ENCODE measurements at places on chromosomes 5 and 9.

- no peak for DNase-seq
Observed at GRCh38 chr5:134793111-134793510, 34.5 kb downstream of the DDX46 start.

DNA sequence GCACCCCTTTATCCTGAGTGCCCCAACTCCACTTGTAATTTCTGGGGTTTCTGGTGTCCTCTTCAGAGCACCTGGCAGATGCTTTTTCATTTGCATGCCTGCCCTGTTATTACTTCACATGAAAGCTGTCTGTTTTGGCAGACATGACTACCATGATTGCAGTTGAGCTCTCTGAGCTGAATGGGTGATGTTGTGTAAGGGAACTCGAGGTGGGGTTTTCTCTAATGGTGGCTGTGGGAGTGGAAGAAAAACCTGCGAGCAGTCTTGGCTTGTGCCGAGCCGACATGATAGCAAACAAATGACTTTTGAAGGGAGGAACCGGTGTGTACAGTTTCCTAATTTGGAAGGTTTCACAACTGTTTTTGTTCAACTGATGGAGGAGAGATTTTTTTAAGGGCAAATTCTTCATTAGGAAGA lies 196.2 kb downstream of the AOPEP start:
- DNase-seq: no peak

- DNase-seq: peak; percentile 72
Observed at GRCh38 chr5:173968154-173968797, 20.7 kb upstream of the C5orf47 start.

DNA sequence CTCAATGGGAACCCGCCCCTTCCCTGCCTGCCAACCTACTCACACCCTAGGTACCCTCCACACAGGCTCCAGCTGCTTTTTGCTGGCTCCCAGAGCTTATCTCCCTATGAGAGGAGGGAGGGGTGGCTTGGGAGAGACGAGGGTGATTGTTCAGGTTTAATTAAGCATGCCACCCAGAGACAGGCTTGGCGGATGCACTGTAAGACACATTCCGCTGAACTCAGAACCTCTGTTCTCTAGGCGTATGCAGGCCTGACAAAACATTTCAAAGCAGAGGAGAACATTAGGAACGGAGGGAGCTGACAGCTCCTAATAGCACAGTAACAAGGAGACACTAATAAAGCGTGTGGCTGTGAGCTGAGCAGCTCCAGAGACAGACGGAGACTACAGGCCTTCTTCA lies 80.1 kb downstream of the TRIM32 start:
- DNase-seq: peak; percentile 61

DNA sequence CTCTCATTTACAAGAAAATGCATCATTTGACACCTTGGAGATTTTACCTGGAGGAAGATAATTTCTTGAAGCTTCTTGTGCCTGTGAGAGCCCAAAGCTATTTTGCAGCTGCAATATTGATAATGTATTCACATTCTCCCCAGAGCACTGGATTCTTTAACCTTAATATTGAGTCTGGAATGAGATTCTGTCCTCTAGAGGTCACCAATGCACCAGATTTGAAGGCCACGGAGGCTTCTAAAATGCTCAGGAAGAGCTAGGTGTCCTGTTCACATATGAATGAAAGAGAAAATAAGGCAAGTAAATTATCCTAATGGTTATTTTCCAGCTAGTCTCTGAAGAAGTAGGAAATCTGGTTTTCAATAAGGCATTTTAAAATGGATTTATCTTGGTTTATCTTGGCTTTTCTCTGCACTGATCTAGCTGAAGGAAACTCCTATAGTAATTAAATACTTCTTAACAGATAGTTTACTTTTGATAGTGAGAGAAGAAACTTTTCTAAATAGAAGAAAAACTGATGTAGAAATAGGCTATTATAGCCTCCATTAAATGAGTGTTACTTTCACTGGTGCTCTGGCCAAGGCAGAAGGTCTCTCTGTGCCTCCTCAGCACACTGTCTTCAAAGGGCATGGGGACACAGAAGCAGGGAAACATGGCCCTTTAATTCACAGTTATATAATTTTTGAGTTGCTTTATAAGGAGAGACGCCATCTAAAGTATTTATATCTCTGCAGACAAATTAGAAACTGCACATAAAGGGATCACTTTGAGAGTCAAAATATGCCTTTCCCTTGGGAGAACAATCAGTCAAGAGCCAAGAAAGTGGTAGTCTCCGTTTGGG lies 297.0 kb upstream of the ACTBL2 start:
- DNase-seq: no peak

GRCh38 chr5:141477044-141477575 lies 1.3 kb downstream of the PCDHGC3 start:
- no peak for DNase-seq

DNA sequence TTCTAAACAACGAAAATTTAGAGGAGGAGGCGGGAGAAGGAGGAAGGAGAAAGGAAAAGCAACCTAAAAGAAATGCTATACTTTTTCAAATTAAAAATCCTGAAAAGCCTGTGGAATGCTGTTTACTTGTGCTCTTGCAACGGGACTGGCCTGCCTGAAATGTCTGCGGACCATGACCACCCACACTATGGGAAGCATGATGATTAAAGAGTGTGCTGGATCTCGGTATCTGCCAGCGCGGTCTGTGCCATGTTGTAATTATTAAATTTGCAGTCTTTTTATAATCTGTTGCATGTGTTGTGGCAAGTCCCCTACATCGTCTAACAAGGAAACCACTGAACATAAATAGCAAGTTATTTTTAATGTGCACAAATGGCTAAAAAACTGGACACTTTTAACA lies 111.4 kb downstream of the FANCC start:
- no peak for DNase-seq

GRCh38 chr5:61966997-61967396 lies 339.0 kb upstream of the KIF2A start:
- DNase-seq: no peak

GRCh38 chr5:60883229-60883628 lies 39.2 kb upstream of the ELOVL7 start:
- DNase-seq: no peak

DNA sequence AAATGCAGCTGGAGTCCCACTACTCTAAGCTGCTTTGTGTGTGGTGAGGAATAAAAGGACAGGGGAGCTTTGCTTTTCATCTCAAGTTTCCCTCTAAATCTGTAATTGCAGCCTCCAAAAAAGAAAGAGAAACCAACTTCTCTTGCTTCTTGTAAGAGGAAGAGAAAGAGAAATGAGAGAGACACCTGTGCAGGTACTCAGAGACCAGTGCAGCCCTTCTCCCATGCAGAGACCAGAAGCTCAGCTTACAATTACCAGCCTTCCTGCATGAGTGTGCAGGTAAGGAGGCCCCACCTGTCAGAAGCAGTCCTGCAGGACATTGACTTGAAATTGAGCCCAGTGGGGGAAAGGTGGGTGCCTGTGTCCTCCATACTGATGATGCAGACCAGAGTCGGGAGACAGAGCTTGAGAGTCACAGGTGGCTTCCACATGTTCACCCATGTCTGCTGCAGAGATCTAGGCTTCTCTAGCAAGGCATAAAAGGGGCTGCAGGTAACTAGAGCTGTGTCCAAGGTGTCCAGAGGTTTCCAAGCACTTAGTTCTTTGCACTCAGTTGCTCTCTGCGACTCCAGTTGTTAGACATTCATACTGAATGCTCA lies 15.3 kb upstream of the MED10 start:
- no peak for DNase-seq

DNA sequence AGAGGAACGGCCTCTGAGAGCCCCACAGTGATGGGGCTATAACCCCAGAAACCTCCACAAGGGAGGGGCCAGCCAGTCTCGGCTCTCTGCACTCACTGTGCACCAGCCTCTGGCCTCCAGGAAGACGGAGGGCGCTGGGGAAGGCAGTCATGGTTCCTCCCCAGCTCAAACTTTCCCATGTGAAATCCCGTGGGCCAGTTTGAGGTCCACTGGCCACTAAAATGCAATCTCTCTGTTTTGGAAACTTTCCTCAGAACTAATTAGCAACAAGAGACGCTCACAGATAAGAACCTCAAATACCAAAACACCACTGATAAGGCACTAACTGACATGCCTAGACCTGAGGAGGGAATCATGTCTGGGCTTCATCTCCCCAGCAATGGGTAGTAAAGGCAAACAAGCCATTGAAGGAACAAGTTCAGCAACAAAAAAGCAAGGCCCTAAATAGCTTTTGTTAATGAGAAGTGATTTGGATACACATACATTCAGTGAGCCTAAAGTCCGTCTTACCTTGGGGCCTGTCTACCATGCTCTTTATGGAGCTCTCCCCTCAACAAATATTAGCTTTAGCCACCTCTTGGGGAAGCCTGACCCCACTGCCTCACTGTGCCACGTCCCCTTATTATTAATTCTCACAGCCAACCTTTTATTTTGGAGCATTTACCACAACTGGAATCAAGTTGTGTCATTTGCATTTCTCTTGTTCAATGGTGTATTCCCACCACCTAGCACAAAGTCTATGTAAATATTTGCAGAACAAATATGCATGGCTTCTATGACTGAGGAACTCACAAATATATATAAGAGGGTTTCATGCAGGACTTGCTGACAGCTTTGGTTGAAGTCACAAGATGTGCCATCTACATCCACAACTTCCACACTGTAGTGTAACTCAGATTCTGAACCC lies 56.1 kb upstream of the GLRX start:
- no peak for DNase-seq

GRCh38 chr9:18207735-18208134 lies 266.2 kb upstream of the ADAMTSL1 start:
- DNase-seq: no peak

- no peak for DNase-seq
Observed at GRCh38 chr5:16450163-16450562, 15.4 kb downstream of the ZNF622 start.

DNA sequence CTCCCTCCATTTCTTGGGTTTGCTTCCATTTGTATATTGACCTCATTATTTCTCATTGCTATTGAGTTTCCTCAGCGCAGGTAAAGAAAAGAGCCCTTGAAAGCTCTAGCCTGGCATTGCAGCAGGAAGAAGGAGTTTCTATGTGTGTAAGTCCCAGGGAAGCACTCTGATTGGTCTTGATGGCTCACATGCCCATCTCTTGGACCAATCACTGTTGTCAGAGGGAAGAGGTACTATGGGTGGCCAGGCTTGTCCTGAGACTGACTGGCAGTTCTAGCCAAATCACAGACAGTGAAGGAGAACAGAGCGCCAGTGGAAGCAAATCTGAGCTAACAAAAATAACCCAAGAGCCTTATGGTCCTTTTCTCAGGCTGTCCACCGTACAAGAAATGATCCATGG lies 219.0 kb downstream of the PAX5 start:
- DNase-seq: no peak

DNA sequence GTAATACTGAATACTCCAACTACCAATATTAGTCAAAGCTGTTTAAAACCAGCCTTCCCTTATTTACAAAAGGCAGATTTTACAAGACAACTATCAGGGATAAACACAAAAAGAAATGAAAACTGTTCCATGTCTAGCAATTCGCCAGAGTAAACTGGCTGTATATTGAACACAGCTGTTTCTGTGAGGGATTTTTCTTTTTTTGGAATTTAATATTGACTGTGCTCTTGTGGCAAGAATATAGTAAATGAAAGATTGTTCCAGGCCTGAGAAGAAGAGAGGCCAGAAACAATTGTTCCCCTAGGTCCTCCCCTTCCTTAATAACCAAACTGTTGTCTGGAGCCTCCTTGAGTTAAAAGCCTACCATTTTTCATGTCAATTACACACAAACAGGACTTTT lies 188.6 kb downstream of the PDE4D start:
- DNase-seq: no peak

- DNase-seq: no peak
Observed at GRCh38 chr5:95486191-95486590, 68.6 kb downstream of the SKIC3 start.

DNA sequence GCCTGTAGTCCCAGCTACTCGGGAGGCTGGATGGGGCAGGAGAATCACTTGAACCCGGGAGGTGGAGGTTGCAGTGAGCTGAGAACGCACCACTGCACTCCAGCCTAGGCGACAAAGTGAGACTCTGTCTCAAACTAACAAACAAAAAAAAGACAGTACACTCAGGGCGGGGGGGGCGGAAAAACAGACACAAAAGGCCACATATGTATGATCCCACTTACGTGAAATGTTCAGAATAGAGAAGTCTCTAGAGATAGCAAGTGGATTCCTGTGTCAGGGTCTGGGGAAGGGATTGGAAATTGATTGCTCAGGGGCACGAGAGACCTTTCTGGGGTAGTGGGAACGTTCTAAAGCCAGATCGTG lies 9.0 kb upstream of the LCN1 start:
- DNase-seq: peak; percentile 13

- no peak for DNase-seq
Observed at GRCh38 chr5:138369261-138369660, 16.8 kb downstream of the KDM3B start.

GRCh38 chr5:135359374-135360165 lies 39.5 kb downstream of the MACROH2A1 start:
- no peak for DNase-seq

- peak; percentile 44 for DNase-seq
Observed at GRCh38 chr9:129391221-129391661, 213.2 kb upstream of the IER5L start.

DNA sequence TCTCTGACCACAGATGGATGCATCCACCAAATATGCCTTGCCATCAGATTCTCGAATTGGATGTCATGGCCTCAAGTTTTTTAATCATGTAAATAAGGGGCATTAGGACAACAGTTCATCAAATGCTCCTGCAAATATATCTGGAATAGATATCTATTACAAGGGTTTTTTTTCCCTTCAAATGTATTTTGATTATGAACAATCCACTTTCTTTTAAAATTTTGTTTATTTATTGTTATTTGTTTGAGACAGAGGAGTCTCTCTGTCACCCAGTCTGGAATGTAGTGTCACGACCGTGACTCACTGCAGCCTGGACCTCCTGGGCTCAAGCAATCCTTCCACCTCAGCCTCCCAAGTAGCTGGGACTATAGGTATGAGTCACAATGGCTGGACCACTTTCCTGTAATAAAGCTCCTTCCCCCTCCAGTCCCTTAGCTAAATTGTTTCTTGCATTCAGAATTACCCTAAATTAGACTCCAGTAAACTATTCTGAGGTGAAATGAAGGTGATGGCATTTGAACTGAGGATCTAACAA lies 1412.1 kb downstream of the EFNA5 start:
- no peak for DNase-seq

- DNase-seq: no peak
Observed at GRCh38 chr5:145044970-145045369, 790.2 kb downstream of the PRELID2 start.

DNA sequence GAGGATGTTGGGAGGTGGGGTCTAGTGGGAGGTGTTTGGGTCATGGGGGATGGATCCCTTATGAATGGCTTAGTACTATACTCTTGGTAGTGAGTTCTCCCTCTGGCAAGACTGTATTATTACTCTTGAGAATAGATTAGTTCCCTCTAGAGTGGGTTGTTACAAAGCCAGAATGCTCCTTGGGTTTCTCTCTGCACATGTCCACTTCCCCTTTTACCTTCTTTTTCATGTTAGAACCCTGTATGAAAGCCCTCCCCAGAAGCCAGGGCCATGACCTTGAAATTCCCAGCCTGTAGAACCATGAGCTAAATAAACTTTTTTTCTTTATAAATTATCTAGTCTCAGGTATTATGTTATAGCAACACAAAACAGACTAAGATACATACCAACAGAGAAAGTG lies 31.1 kb downstream of the SLC24A2 start:
- no peak for DNase-seq

- DNase-seq: no peak
Observed at GRCh38 chr5:76016258-76016657, 66.9 kb upstream of the SV2C start.

GRCh38 chr5:6584101-6584645 lies 48.7 kb downstream of the NSUN2 start:
- no peak for DNase-seq

Data from ecto neural progenitor cell (in vitro differentiated cells).